ENCODE measurements at places on chromosomes 1 and 21. TPM values are rescaled to one million over a fixed set of nuclear protein-coding genes. Genes with fewer than 3 reads are reported as not detected.

GRCh38 chr21:44943005-44943685 lies 3.3 kb downstream of the SLX9 start:
- H3K36me3 ChIP-seq, result peaks cover 29% of the 10 kb centered on the region
- peaks cover 89% of the 10 kb centered on the region for H3K4me1 ChIP-seq
- H3K4me3 ChIP-seq, result no peak overlapping the region

- H3K27me3 ChIP-seq, result peaks cover 4% of the 10 kb centered on the region
- peak overlapping the region; percentile 15 for H3K4me3 ChIP-seq
- peak; percentile 24 for DNase-seq
- peaks cover 6% of the 10 kb centered on the region for H3K4me1 ChIP-seq
- H3K27ac ChIP-seq, result no peak overlapping the region
- no peaks in the 10 kb centered on the region for H3K36me3 ChIP-seq
These were observed 177.7 kb downstream of the ADSS2 start for GRCh38 chr1:244273845-244274619.

Gene ERG
- 17.3 TPM for total RNA-seq

Gene PLPPR4
- 0.11 TPM for total RNA-seq

Gene FOXE3
- not detected for total RNA-seq

DNA sequence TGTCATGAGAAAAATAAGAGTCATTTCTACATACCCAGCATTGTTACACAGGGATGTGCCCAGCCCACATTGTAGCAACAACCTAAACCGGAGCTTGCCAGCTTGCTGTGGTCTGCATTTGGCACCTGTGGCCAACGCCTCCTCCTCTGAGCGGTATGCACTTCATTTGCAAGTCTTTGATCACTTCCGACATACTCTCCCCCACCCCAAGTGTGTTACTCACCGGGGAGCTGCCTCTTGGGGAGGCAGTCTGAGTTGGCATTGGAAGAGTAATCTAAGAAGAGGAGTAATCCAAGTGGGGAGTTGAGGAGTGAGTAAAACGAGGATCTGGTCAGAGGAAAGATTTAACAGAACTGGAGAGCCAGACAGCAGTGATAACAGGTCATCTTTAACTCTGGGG lies 3.8 kb downstream of the BCL9 start:
- no peaks in the 10 kb centered on the region for H3K27me3 ChIP-seq
- peaks cover 64% of the 10 kb centered on the region for H3K4me1 ChIP-seq
- H3K4me3 ChIP-seq, result no peak overlapping the region
- H3K36me3 ChIP-seq, result no peaks in the 10 kb centered on the region
- DNase-seq, result no peak

DNA sequence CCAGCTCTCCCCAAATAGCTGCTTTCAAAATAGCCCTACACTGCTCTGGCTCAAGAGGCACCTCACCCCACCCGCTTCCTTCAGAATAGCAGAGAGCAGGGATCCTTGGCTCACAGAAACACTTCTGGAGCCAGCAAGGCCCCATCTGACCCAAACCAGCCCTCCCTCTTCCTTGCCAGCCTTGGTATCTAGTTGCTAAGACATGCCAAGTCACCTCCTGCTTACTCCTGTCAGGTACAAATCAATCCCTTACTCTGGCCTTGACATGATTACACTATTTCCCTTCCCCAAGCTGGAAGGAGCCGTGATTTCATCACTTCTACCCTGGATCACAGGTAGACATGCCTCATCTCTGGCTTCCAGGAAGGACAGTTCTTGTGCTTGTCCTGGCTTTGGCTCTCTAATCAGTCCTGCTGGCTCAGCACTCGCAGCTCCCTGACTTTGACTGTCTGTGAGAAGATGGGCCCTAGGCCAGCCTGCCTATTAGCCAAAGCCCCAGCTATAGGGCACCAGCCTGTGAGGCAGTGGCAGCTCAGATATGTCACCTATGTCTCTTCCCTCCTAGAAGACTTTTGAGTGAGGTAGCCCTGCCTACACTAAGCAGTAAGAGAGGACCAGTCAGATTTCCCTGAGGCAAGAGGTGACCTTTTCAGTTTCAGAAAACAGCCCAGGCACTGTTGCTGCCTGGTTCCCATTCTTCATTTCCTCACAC lies 8.9 kb upstream of the MUTYH start:
- H3K36me3 ChIP-seq, result peaks cover 8% of the 10 kb centered on the region
- H3K4me3 ChIP-seq, result no peak overlapping the region
- H3K27ac ChIP-seq, result peak overlapping the region; percentile 73

DNA sequence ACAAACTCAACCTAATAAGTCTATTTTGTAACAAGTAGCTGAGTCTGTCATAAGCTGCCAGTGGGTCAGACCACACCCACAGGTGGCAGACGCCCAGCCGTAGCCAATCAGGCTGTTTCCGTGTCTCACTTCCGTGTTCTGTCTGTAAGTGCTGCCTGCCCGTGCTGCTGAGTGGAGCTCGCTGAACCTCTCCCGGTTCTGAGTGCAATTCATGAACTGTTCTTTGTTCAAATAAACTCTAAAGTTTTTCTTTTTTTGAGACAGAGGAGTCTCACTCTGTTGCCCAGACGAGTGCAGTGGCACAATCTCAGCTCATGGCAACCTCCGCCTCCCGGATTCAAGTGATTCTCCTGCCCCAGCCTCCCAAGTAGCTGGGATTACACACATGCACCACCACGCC lies 25.1 kb downstream of the POFUT2 start:
- H3K27ac ChIP-seq, result no peak overlapping the region
- peaks cover 10% of the 10 kb centered on the region for H3K27me3 ChIP-seq
- peaks cover 49% of the 10 kb centered on the region for H3K36me3 ChIP-seq
- no peak overlapping the region for H3K4me3 ChIP-seq

Gene TINAGL1
- 223 TPM for total RNA-seq

GRCh38 chr1:26786437-26787380 lies 1.0 kb upstream of the PIGV start:
- H3K27ac ChIP-seq, result peak overlapping the region; percentile 97
- peak; percentile 67 for DNase-seq
- H3K36me3 ChIP-seq, result no peaks in the 10 kb centered on the region
- H3K4me3 ChIP-seq, result peak overlapping the region; percentile 86
- H3K27me3 ChIP-seq, result no peaks in the 10 kb centered on the region
- H3K4me1 ChIP-seq, result peaks cover 99% of the 10 kb centered on the region

DNA sequence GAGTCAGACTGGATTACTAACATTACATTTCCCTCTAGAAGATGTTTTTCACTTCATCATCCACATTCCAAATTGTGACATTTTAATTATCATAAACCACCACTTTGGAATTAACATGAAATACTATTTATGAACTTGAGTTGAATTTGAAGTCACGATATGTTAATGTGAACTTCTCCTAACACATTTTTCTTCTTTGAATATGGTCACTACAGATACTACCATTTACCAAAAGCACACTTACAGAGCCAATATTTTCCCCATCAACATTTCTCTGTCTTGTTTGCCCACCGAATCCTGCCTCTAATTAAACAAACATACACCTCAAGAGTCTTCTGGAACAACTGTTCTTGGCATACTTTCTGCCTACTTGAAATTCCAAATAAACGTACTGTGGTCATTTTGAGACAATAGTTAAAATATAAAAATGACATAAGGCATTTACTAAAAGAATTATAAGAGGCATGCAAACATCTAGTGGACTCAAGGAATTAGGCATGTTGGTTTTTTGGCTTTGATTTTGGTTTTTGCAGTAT lies 177.4 kb downstream of the AKT3 start:
- no peaks in the 10 kb centered on the region for H3K27me3 ChIP-seq
- no peaks in the 10 kb centered on the region for H3K4me1 ChIP-seq
- no peak overlapping the region for H3K4me3 ChIP-seq
- no peak for DNase-seq

- H3K27me3 ChIP-seq, result no peaks in the 10 kb centered on the region
- H3K36me3 ChIP-seq, result peaks cover 38% of the 10 kb centered on the region
- H3K4me1 ChIP-seq, result no peaks in the 10 kb centered on the region
These were observed 34.1 kb downstream of the GABPB2 start for GRCh38 chr1:151104630-151105029.

DNA sequence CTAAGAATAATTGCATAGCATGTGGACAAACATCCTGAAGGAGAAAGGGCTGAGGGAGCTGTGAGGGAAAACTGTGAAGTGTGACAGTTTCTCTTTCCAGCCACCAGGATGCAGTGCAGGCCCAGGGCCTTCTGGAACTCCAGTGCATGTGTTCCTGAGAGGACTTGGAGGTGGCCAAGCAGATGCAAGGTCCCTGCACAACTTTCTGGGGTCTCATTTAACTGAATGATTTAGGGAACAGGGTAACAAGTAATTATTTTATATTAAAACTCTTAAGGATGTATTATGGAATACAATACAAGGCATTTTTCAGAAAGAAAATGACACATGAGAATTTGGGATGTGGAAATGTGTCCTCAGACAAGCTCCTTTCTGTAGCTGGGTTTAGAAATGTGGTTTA lies 61.2 kb upstream of the MCOLN3 start:
- peak; percentile 26 for DNase-seq
- H3K4me3 ChIP-seq, result no peak overlapping the region
- no peaks in the 10 kb centered on the region for H3K27me3 ChIP-seq
- H3K4me1 ChIP-seq, result no peaks in the 10 kb centered on the region
- no peaks in the 10 kb centered on the region for H3K36me3 ChIP-seq
- no peak overlapping the region for H3K27ac ChIP-seq

Gene FAM167B
- 7.9 TPM for total RNA-seq

GRCh38 chr1:12436345-12436658 lies 181.7 kb downstream of the DHRS3 start:
- no peak overlapping the region for H3K4me3 ChIP-seq
- DNase-seq, result no peak
- H3K4me1 ChIP-seq, result peaks cover 89% of the 10 kb centered on the region
- peak overlapping the region; percentile 84 for H3K27ac ChIP-seq

Gene BTBD8
- total RNA-seq, result 4.0 TPM

- no peak for DNase-seq
- no peaks in the 10 kb centered on the region for H3K36me3 ChIP-seq
- peaks cover 94% of the 10 kb centered on the region for H3K27me3 ChIP-seq
- H3K4me1 ChIP-seq, result peaks cover 26% of the 10 kb centered on the region
- peak overlapping the region; percentile 64 for H3K4me3 ChIP-seq
- no peak overlapping the region for H3K27ac ChIP-seq
These were observed 5.5 kb downstream of the RNF223 start for GRCh38 chr1:1068517-1069055.

GRCh38 chr1:202122639-202123335 lies at the start of gene GPR37L1:
Gene GPR37L1 (plus strand): TSS chr1:202122917. CDS start chr1:202122964, 47 bp downstream.
- H3K4me1 ChIP-seq, result peaks cover 4% of the 10 kb centered on the region
- no peak within 1 kb of the TSS for H3K27ac ChIP-seq
- no peak within 1 kb of the TSS for H3K4me3 ChIP-seq
- no peak for DNase-seq
- H3K36me3 ChIP-seq, result no peaks in the 10 kb centered on the region
- H3K27me3 ChIP-seq, result no peaks in the 10 kb centered on the region

GRCh38 chr1:85417876-85418275 lies 47.1 kb downstream of the DDAH1 start:
- no peak overlapping the region for H3K4me3 ChIP-seq
- H3K36me3 ChIP-seq, result no peaks in the 10 kb centered on the region
- no peak overlapping the region for H3K27ac ChIP-seq
- no peaks in the 10 kb centered on the region for H3K27me3 ChIP-seq
- no peaks in the 10 kb centered on the region for H3K4me1 ChIP-seq

GRCh38 chr1:247386687-247387086 lies 29.3 kb upstream of the NLRP3 start:
- peaks cover 5% of the 10 kb centered on the region for H3K27me3 ChIP-seq
- H3K4me3 ChIP-seq, result no peak overlapping the region
- H3K27ac ChIP-seq, result no peak overlapping the region

DNA sequence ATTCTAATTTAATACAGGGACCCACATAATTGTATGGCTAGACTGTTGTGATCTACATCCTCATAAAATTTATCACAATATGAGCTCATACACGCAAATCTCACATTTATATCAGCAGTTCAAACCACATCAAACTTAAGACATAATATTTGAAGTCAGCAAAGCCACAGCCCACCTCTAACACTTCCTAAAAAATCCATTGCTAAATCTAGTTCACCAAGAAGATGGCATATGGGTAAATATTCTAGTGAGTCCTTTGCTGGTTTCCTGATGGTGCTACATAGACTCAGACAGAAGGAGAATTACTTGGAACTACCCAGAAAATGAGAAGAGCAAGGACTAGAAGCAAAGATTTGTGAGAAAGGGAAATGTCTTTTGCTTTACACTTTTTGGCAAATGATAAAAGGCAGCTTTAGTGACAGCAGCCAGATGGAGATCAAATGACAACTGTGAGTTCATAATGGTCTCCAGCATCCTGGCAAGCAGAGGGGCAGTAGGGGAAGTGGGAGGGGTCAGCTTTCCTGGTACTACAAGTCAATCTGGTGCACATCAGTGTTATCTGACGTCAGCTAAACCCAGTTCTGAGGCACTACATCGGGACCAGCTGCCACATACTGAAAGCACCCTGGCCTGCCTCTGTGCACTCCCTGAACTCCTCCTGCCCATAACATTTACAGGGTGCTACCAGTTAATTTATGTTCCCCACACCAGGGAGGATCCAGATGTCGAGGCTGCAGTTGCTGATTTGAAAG lies 10.6 kb upstream of the GADD45A start:
- H3K4me1 ChIP-seq, result peaks cover 18% of the 10 kb centered on the region
- no peak overlapping the region for H3K4me3 ChIP-seq
- H3K27me3 ChIP-seq, result no peaks in the 10 kb centered on the region
- DNase-seq, result peak; percentile 17

Gene RGS8
- 0.05 TPM for total RNA-seq
